ENCODE measurements at places on chromosomes 2 and 18. TPM values are rescaled to one million over a fixed set of nuclear protein-coding genes. Genes with fewer than 3 reads are reported as not detected.

The MYOM1 gene
- 42.6 TPM for total RNA-seq

- DNase-seq, result peak; percentile 40
Observed at GRCh38 chr2:25473758-25474340, 132.1 kb upstream of the DNMT3A start.

GRCh38 chr2:113390124-113390849, 47.2 kb upstream of the ZNG1B start:
- DNase-seq, result peak; percentile 77

DNA sequence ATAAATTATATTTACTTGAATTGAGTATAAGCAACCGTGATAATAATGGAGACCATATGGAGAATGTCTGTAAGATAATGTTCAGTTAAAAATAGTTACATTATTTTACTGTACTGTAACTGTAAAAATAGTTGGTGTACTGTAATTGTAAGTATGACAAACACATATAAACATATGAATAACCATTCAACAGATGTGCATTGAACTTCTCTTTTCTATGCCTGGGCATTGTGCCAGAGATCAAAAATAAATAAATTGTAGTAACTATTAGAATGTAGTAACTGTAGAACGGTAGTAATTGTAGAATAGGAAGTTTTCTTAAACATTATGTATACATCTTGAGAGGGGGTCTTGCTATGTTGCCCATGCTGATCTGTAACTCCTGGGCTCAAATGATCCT, 287.4 kb upstream of the EPAS1 start:
- no peak for DNase-seq

GRCh38 chr2:196286821-196287220, 115.4 kb upstream of the STK17B start:
- no peak for DNase-seq

The SLC25A52 gene
- total RNA-seq, result not detected

DNA sequence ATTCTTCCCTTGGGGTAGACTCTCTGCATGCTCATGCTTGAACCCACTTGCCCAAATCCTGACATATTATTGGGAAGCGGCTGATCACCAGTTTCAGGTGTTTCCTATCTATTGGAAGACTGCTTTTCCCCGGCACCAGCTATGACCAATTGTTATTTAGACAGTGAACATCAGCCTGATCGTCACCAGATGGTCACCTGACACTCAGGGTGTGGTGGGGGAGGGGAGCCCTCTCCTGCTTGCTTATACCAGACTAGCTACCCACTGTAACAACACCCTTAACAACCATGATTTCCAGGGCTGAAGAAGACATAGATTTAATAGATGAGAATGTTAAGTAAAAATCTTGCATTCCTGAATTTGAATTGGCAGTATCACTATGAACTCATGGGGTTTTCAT, 44.3 kb downstream of the RBM43 start:
- no peak for DNase-seq

- no peak for DNase-seq
Observed at GRCh38 chr18:35174093-35174731, 66.6 kb upstream of the ZNF397 start.

GRCh38 chr2:138428710-138429440, 72.7 kb upstream of the SPOPL start:
- no peak for DNase-seq

The EN1 gene
- 1.2 TPM for total RNA-seq

- no peak for DNase-seq
Observed at GRCh38 chr2:238158018-238158508, 707 bp upstream of the ERFE start.

GRCh38 chr2:17643031-17643615, 102.6 kb downstream of the VSNL1 start:
- peak; percentile 93 for DNase-seq

- DNase-seq, result no peak
Observed at GRCh38 chr2:60735496-60736250, 20.4 kb upstream of the PAPOLG start.

DNA sequence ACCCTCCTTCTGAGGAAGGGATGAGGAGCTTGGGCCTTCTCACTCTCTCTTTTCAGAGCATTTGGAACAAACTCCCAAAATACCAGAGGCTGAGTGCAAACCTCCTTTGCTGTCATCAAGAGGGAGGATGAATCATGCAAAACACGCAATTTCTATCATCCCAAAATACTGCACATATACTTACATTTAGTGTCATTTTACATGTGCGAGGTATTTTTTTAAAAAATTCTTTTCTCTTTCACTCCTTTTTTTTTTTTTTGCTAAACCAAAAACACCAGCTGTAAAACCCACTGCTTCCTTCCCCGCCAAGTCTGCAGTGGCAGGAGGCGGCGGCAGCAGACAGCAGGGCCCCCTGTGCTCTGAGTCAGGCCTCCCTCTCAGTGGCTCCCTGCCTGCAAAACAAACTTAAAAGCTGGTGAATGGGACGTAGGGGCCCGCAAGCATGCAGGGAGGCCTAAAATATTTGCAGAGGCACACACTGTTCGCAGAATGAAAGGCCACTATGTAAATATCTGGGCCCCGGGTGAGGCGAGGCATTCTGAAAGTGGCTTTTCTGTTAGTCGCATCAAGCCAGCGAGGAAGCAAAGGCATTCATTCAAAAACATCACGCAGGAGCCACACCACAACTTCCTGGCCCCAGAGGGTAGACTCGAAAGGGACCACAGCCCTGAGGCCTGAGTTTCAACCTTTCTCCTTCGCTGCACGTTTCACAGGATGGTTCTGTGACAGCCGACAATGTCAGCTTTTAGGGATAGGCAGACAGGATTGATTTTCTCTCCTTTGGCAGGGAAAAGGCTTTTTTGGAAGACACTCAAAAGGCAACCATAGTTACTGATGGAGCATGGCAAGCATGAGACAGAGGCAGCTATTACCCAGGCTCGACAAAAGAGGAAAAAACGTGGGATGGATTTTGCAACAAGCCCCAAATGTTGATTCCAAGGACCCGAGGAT, 73.4 kb downstream of the ACTR2 start:
- DNase-seq, result peak; percentile 73

DNA sequence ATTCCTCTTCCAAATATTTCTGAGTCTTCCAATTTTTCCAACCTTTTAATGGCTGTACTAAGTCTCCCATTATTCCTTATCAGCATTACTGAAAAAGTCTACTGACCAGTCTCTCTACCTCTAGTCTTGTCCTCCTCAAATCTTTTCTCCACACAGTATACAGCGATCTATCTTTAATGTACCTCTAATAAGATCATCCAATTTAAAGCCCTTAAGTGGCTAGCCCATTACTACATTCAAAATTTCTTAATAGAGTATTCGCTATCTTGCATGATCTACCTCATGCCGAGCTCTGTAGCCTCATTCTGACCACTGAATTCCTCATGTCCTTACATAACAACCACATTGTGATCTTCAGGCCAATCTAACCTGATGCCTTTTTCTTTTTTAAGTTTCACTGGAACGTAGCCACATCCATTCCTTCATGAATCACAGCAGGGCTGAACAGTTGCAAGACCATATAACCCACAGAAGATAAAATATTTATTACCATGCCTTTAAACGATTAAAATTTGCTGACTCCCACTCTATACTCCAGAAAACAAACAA, 57.9 kb downstream of the SLC66A3 start:
- DNase-seq, result no peak

The GPR35 gene
- 3.1 TPM for total RNA-seq

The ACMSD gene
- 3.1 TPM for total RNA-seq

- DNase-seq, result no peak
Observed at GRCh38 chr18:51668607-51669006, 471.1 kb upstream of the MEX3C start.

DNA sequence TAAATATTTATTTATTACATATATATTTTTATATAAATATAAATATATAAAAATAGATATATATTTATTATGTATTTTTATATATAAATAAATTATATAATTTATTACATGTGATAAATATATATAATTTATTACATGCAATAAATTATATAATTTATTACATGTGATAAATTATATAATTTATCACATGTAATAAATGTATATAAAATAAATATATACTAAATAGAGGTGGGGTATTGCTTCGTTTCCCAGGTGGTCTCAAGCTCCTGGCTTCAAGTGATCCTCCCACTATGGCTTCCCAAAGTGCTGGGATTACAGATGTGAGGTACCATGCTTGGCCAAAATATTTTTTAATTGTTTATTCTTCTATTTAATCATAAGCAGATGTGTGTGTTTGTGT, 3.6 kb upstream of the G6PC2 start:
- DNase-seq, result no peak

DNA sequence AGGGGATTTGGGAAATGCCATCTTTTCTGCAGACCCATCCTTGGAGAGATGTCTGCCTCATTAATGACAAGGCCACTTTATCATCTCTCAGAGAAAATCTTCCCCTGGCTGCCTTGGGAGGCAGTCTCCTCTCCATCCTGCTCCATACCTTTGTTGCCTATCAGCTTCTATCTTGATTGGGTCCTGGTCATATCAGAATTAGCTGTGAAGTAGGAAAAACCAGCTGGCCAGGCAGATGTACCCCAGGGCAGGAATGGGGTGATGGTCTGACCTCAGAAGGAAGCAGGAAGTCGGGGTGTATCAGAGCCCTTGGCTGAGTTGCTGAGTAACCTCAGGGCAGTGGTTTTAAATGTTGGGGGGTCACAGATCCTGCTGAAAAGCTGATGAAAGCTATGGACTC, 41.3 kb downstream of the ALK start:
- no peak for DNase-seq

Data from umbilical cord (tissue), 2 donors.